HS-27A (cell line): ENCODE measurements at places on chromosomes 7 and 10.

GRCh38 chr10:75762431-75762802 lies 331.0 kb downstream of the LRMDA start:
- DNase-seq, result no peak

GRCh38 chr7:96952974-96953391 lies 52.4 kb upstream of the DLX6 start:
- no peak for DNase-seq

GRCh38 chr7:105480931-105481330 lies 41.1 kb downstream of the PUS7 start:
- no peak for DNase-seq

DNA sequence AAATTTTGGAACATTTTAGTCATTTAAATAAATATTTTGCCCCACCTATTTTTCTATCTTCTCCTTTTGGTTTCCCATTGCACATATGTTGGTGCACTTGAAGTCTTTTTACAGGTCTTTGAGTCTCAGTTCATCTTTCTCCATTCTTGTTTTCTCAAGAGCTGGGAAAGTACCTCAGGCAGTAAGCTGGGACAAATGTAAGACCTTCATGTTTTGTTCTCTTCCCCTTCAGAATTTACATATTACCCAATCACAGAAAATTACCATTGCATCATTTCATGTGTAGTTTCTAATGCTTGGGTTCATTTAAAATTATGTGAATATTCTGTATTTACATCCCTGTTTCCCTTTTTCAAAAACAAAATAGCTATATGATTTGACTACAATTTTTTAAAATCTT lies 1150.0 kb upstream of the POT1 start:
- no peak for DNase-seq

- DNase-seq, result no peak
Observed at GRCh38 chr7:6015917-6016652, 7.0 kb downstream of the AIMP2 start.

- DNase-seq, result no peak
Observed at GRCh38 chr10:46228563-46229071, 58.2 kb upstream of the ANTXRL start.

- no peak for DNase-seq
Observed at GRCh38 chr7:125848157-125848556, 918.5 kb upstream of the POT1 start.

GRCh38 chr7:30934732-30935568 lies 23.3 kb downstream of the AQP1 start:
- DNase-seq, result no peak

DNA sequence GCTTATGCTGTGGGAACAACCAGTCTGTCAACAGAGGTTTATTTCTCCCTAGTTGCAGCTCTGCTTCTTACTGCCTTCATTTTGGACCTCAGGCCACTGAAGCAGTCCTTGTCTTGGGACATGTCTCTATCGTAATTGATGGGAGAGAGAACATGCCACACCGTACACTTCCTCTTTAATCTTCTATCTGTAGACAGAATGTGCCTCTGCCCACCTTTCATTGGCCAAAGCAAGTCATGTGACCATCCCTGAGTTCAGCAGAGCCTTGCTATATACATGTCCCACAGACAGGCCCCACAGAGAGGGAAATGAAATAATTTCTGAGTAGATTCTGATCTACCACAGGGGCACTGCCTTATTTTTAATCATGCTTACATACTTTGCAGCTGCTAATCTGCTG lies 98.0 kb downstream of the KCND2 start:
- DNase-seq, result no peak

- peak; percentile 77 for DNase-seq
Observed at GRCh38 chr10:91349381-91349780, 60.8 kb upstream of the HECTD2 start.

DNA sequence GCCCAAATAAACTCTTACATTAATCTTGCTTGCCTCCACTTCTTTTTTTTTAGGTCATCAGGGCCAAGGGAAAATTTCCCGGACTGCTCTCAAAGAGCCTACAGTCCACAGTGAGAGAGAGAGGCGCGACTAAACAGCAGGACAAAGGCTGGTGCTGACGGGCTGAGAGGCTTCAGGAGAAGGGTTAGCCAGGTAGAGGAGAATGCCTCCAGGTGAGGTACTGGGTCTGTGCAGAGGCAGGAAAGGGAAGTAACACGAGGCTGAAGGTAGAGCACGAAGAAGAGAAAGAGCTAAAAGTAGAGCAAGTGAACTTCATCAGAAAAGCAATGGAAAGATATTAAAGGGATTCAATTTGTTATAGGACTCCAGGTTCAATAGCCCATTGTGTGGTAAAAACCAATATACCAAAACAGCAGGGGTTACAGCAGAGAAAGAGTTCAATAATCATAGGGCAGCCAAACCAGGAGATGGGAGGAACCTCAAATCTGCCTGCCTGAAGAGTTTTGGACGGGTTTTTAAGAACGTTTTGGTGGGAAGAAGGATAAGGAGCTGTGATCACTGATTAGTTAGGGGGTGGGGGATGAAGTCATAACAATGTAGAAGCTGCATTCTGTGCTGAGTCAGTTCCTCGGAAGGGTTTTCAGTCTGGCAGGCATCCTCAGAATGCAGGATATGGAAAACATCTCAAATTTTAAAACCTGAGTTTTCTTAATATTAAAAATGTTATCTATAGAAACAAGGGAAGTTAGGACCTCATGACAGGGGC lies 171.5 kb downstream of the AKR1D1 start:
- DNase-seq, result no peak

- DNase-seq, result no peak
Observed at GRCh38 chr7:148575640-148576411, 14.7 kb upstream of the C7orf33 start.

- no peak for DNase-seq
Observed at GRCh38 chr10:92699518-92700381, 10.0 kb downstream of the HHEX start.

- no peak for DNase-seq
Observed at GRCh38 chr10:75398692-75399460, 2.7 kb downstream of the ZNF503 start.

DNA sequence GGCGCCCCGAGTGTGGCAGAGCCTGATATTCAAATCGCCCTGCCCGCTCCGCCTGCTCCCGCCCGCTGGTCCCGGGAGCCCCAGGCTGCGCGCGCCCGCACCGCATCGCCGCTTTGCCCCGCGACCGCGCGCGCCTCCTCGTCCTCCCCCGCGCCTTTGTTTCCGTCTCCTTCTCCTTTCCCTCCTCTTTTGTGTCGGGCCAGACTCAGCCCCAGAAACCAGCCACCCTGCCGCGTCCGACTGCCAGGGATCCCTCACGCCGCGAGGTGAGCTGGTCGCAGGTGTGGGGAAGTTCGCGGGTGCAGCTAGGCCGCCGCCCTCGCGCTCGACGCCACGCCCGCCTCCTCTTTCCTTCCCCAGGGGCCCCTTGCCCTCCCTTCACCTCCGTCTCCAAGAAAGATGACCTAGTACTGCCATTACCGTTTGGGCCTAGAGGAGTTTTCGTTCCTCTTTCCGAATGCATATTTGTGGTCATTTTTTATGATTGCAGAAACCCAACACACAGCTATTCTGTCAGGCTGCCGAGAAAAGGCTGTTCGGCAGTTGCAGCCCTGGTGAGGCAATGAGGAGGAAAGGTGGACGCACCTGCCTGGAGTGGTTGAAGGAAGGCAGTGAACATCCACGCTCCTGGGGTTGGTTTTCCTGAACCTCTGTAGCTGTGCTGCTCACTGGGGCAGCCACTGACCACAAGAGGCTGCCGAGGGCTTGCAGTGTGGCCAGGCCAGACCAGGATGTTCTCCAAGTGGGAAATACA lies 107.3 kb downstream of the SNX10 start:
- no peak for DNase-seq

- no peak for DNase-seq
Observed at GRCh38 chr10:132591166-132591971, 53.8 kb downstream of the INPP5A start.

- DNase-seq, result no peak
Observed at GRCh38 chr7:148878317-148878716, 5.8 kb downstream of the EZH2 start.
